ENCODE measurements at places on chromosomes 11 and 22.

DNA sequence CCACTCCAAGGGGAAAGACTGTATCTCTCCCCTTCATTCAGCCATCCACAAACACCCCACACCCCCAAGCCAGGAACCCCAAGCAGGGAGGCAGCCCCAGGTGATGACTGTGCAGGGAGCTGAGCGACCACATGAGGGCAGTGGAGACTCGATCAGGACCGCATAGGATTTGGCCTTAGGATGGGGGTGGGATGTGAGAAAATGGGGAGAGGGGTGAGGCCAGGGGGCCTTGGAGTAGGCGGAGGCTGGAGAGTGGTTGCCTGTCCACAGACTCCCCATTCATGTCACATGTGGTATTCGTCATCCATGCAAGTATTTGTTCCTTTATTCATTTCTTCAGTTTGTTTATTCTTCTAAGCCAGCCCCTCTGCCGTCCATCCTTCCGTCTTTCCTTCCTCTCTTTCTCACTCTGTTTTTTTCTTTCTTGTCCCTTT is 2.7 kb upstream of the RHOD start:
- peak; percentile 24 for DNase-seq

GRCh38 chr11:16786131-16786530 is 47.7 kb downstream of the C11orf58 start:
- DNase-seq: no peak

- no peak for DNase-seq
These were observed 841 bp downstream of the B3GNT6 start for GRCh38 chr11:77035039-77035438.

- DNase-seq: peak; percentile 52
These were observed 55.9 kb downstream of the KCNC1 start for GRCh38 chr11:17790453-17790852.

DNA sequence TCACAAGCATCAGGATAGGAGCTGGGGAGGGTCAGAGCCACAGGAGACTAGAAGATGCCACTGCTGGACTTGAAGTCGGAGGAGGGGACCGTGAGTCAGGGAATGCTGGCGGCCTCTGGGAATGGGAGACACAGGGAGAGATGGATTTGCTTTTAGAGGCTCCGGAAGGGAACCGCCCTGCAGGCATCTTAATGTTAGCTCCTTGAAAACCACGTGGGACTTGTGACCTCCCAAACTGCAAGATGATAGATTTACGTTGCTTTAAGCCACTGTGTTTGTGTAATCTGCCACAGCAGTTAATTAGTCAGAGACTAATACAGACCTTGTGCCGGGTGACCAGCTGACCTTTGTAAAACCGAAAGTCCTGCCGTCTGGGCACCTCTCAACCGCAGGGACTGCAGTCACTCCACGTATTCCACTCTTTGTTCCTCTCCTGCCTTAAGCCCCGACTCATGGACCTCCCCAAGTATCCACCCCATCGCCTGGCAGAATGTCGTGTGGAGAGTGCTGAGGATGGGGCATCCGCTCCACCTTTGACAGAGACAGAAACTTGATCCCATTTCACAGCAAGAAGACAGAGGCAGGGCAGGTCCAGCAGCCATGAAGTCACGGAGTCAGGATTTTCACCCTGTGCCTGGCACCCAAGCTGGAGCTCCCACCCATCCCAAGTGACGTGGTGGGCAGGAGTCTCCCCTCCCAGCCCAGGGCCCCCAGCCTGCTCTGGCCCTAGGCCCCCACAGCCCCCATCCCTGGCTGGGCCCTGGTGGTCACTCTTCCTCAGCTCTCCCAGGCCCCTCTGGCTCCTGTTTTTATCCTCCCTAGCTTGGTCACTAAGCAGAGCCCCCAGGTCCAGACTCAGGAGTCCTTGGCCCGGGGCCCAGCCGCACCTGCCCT is 19.4 kb upstream of the CTSD start:
- DNase-seq: peak; percentile 39

GRCh38 chr11:8964324-8965320 is at the start of gene TMEM9B:
TSS of gene TMEM9B (minus strand) at chr11:8964442. CDS start at chr11:8964313, 129 bp downstream.
- peak; percentile 82 for DNase-seq

- no peak for DNase-seq
These were observed 6.4 kb upstream of the BMAL1 start for GRCh38 chr11:13271060-13271693.

DNA sequence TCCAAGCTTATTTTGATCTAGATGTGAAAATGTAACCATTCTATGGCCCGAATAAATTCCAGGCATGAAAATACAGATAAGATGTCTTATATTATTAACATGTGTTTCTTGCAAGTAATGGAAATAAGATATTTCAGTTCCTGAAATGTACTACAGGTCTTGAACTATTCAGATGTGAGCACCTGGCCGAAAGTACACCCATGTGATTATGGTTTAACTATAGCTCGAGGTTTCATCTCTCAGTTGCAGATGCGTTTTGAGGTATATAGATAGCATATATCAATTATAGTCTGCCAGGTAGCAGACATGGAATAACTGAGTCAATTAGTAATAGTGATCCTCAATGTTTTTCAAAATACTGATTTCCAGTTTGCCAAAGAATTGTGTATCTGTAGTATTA is 68.3 kb downstream of the DDIAS start:
- no peak for DNase-seq

- no peak for DNase-seq
These were observed 59.4 kb downstream of the MICAL2 start for GRCh38 chr11:12169822-12170221.

DNA sequence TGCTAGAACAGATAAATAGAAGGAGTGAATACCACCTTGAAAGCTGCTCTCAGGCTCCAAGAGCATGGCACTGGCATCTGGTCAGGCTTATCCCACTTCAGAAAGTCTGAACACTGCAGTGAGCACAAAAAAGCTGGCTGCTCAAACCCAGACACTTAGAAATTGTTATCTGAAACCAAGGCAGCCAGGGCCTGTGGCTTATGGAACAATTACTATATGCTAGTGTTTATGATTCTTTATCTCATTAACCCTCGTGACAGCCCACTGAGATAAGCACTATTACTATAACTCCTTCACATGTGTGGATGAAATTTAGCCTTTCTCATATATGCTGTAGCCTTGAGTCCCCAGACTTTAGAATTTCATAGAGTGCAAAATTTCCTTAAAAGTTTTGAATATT is 400.2 kb downstream of the RAB38 start:
- DNase-seq: no peak

- peak; percentile 42 for DNase-seq
These were observed 32.1 kb upstream of the WNT7B start for GRCh38 chr22:46008836-46009596.

- DNase-seq: no peak
These were observed 753 bp upstream of the PPARA start for GRCh38 chr22:46149512-46150033.

- no peak for DNase-seq
These were observed 245.0 kb upstream of the POU2AF2 start for GRCh38 chr11:111000400-111001080.

GRCh38 chr11:102322560-102322959 is 5.3 kb downstream of the BIRC3 start:
- no peak for DNase-seq

GRCh38 chr11:63805844-63806415 is 7.3 kb upstream of the SPINDOC start:
- no peak for DNase-seq

DNA sequence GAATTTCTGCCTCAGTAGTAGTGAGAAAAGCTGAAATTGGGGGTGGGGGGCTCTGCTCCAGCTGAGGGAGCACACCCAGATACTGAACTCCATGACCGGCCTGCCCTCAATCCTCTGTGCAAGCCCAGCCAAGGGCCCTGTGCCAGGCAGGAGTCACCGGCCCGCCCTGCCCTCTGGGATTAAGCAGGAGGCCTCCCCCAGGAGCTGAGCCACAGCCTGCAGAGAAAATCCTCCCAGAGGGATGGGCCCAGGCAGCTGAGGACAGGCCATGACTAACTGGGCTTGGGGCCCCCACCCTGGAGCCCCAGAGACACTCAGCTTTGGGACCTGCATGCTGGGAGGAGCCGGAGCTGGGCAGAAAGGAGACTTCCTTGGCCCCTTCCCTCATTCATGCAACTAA is 48.8 kb downstream of the MN1 start:
- DNase-seq: peak; percentile 9

DNA sequence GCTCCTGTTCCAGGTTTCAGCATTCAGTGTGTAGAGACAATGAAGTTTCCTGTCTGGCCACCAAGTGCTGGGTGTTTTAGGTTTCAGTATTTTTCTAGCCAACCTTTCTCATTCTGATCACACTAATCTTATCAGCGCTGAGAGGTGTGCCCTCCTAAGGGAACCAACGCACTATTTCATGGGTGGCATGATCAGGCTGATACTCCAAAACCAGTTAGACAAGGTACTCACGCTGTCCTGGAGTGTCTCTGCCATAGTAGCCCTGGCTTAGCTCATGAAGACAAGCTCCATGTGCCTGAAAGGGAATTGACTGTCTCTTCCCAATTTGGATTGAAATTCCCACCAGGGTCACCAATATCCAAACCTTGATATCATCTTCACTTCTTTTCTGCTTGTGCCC is 8.0 kb upstream of the RAB38 start:
- no peak for DNase-seq

DNA sequence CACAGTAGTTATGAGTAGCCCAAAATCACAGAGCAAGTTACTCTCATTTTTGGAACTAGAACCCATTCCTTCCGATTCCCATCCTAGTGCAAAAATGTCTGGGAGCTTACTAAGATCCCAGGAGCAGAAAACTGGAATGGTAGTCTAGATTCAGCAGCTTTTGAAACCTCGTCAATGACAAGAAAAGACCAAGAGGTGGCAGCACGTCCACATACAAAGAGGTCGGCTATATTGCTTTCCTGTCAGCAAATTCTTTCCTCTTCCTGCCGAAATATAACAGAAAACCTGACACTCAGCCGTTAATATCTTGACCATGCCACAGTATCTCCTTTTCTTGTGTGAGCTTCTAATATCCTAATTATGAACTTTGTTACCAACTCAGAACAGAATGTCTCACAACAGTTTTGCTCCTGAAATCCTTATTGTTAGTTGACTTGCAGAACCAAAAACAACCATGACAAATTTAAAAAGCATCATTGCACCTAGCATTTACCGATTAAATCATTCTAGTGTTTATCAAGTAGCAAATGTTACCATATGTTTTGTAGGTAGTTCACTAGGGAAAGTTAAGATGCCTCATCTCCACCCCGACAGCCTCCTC is 92.8 kb upstream of the OR9G4 start:
- peak; percentile 52 for DNase-seq

DNA sequence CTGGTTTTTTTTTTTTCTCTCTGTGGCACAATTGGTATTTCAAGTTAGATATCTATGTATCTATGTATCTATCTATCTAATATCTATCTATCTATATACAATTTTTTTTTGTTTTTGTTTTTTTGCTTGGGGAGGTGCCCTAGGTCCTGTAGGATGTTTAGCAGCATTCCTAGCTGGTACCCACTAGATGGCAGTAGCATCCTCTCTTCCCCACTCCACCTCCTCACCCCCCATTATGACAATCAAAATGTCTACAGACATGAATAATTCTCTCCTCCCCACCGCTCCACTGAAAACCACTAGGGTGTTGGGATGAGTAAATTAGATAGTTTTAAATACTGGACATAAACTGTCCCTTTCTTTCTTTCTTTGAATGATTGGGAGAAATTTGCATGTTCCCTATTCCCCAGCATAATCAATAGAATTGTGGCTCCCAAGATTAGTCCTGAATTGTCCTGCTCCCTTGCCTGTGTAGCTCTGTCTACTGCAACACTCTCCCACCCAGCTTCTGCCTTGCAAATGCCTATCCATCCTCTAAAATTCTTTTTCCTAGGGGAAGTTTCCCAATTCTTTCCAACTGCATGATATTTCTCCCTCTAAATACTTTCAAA is 1152.4 kb downstream of the LRRC4C start:
- peak; percentile 60 for DNase-seq

- DNase-seq: no peak
These were observed 20.2 kb downstream of the OTUB1 start for GRCh38 chr11:64006398-64006797.

DNA sequence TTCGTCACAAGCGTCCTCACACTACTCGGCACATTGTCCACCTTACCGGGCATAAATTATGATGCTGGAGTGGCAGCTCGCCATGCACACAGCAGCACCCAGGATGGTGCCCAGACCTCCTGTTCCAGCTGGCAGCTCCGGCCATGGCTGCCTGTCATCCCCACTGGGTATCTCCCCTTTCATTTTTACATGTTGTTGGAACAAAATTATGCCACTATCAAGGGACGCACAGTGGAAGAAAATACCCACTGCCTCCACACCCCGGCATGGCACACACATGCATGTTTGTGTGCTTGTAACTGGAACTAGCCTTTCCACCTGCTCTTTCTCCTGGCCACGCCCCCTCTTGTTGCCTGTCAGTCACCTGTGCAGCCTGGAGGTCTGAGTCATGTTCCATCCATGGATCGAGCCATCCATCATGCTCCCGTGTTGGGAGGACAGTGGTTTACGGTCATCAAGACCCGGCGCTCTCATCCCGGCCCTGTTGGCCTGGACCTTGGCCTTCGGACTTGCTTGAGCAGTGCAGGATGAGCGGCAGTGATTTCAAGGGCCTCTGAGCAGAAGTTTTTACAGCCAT is 1069.6 kb downstream of the BRD1 start:
- DNase-seq: no peak

GRCh38 chr11:46391186-46391577 is 394 bp downstream of the CHRM4 start:
- no peak for DNase-seq

DNA sequence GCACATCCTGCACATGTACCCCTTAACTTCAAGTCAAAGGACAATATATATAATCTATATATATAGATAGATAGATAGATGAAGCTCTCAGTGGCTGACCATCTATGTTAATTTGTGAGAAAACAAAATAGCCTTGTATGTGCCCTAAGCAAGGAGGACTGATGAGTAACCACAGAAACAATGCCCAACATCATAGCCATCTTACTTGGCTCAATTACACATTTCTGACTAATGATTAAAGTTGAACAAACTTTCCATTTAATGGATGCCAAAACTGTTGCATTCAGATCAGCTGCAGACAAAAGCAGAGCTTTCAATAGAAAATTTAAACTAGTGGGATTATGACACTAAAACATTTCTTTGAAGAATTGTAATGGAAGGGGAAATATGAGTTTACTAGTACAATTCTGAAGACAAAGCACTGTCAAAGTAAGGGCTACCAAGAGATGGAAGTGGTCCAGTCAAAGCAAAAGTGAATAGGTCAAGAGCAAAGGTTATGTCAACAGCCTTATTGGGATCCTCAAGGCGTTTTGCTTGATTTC is 1188.2 kb upstream of the RAG2 start:
- DNase-seq: peak; percentile 61

- DNase-seq: no peak
These were observed 29.8 kb downstream of the NECTIN1 start for GRCh38 chr11:119699227-119699626.

DNA sequence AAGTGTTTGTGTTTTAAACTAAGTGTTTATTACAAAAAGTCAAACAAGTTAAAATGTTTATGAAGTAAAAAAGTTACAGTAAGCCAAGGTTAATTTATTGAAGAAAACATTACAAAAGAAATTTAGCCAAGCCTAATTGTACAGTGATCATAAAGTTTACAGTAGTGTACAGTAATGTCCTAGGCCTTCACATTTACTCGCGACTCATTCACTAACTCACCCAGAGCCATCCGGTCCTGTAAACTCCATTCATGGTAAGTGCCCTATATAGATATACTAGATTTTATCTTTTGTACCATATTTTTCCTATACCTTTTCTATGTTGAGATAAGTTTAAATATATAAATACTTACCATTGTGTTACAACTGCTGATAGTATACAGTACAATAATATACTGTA is 481.8 kb upstream of the TENM4 start:
- DNase-seq: no peak

GRCh38 chr11:117702946-117703598 is 93.9 kb downstream of the DSCAML1 start:
- no peak for DNase-seq

GRCh38 chr11:96033599-96033998 is 109.7 kb upstream of the MTMR2 start:
- DNase-seq: no peak
